T-helper 1 cell (primary cell): ENCODE measurements at places on chromosomes 2 and 18.

DNA sequence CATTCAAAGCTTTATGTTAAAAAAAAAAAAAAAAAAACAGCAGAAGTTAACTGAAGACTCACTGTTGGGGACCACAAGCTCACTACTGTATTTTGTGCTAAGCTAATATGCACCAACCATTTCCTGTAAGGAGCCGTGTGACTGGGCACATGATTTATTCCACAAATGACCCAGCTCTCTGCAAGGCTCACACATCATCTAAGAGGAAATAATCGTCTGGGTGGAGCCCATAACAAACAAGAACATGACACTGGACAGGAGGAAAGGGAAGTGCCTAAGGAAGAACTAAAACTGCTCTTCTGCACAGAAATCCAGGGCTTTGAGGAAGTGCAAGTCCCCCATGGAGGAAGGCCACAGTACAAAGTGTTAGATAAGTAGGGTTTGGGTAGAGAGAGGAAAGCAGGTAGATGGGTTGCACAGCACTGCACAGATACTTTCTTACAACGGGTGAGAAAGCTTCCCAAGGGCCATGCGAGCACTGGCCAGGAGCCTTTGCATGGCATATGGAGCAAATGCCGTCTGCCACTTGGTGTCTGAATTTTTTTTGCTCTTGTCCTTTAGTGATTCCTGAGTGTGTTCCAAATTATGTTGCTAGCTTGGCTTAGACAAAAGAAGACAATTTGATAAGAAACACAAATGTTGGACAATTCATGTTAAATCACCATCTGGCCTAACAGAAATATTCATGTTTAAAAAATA is 24.4 kb downstream of the NFE2L2 start:
- DNase-seq, result no peak

DNA sequence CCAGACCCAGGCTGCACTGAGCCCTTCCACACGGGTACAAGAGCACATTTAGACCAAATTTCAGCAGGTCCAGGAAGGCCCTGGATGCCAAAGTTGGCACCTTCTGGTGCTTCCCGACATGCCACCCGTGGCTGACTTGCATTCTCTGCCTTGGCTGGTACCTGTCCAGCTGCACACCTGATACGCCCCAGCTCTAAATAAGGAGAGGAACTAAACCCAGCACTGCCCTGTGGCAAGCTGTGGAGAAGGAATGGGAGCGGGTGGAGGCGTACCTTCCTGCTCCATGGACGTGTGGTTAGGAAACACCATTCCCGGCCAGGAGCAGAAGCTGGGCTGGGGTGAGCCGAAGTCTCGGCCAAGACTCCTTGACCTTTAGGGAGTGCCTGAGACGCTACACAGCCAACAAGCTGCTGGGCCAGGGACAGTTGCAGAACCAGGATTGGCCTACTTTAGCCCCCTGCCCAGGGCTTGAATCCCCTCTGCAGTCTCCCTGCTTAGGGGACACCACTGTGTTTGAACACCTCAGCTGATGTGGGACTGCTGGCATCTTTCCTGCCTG is 86.5 kb upstream of the TAF1B start:
- no peak for DNase-seq

DNA sequence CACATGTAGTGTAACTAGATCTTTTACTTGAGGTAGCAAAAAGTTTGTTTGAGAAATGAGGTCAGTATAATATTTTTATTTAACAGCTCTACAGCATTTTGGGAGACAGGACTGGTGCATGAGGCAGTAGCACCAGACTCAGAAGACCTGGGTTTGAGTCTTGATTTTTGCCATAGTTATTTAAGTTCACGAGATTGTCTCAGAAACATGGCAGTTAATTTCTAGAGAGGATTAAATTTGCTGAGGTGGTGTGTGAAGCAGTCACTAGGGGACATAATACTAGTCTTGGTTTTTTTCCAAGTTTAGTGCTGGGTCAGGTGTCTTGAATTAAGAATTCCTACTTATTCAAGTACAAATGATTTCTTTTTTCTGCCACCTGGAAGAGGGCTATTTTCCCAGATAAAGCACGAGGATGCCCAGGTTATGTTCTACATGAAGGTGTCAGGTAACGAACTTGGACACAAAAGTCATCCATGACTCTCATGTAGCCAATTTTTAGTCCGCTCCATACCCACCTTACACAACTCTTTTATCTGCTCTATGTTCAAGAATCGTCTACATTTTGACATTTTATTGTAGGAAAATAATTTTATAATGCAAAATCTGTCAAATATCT is 1.4 kb downstream of the MARCHF7 start:
- DNase-seq, result no peak

DNA sequence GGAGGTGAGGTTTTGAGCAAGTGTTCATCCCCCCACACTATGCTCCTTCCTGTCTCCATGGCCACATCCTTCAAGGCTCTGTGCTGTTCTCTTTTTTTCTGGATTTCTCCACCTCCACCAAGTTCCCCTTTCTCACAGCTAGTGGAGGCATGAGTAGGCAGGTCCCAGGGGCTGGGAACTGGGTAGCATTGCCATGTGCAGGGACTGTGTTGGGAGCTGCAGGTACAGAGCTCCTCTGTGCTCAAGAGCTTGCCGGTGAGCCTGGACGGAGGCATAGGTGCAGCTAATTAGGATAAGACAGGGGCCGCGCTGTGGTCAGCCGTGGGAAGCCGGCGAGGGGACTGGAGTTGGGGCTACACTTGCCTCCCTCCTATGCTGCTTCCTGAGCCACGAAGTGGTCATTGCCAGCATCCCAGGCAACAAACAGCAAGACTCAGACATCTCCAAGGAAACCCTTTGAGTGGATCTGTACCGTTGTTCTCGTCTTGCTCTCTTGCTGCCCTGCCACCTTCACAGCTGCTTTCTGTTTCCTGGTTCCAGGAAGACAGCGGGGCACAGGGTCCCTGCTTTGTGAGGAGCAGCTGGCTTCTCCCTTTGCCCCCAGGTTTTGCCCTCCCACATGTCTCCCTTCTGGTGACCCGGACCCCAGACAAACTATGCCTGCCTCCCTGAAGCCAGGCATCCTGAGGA is 36.9 kb downstream of the ATOH8 start:
- DNase-seq, result no peak

DNA sequence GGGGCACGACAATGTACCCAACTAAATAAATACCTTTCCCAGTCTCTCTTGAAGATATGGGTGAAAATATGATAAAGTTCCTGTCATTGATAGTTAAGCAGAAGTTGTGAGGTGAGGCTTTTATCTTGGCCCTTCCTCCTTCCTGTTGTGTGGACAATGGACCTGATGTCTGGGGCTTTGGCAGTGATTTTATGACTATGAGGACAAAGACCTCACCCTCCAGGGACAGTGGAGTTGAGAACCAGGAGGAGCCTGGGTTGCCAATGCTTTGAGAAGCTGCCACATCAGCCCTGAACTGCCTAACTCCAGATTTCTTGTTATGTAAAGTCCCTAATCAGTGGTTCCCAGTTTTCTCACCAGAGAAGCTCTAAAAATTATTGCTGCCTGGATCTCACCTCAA is 20.8 kb upstream of the MGAT4A start:
- DNase-seq, result no peak
